Activated CD8-positive, alpha-beta memory T cell treated with anti-CD3 and anti-CD28 coated beads for 4 hours (primary cell): ENCODE measurements at places on chromosomes 12 and 14.

DNA sequence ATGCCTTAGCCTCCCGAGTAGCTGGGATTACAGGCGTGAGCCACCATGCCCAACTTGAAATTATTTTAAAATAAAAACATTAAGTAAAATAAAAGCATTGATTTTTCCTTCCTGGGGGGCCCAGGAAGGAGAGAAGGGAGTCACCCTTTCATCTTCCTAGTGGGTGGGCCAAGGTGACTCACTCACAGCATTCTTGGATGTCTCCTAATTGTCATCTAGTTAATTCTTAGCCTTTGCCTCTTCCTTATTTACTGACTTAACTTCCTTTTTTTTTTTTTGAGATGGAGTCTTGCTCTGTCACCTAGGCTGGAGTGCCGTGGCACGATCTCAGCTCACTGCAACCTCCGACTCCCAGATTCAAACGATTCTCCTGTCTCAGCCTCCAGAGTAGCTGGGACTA is 29.2 kb downstream of the TMEM120B start:
- no peak for DNase-seq

- no peak for DNase-seq
Observed at GRCh38 chr12:93521225-93522080, 51.0 kb upstream of the SOCS2 start.

GRCh38 chr14:91516663-91517388 is 6.7 kb upstream of the PPP4R3A start:
- no peak for DNase-seq

DNA sequence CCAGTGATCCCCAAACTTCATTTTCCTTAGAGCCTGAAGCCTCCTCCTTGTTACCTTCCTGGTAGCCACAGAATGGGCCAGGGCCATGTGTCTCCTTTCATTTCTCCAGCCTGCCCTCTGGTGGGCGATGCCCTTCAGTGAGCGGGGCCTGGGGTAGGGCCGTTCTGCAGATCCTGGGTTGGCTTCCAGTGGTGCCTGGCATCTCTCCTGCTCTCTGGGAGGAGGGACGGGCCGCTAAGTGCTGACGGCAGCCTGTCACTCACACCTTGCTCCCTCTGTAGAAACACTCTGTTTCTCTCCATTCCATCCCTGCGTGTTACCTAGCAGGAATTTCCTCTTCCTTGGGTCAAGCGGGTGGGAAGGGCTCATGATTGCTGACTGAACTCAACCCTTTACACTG is 232.1 kb downstream of the CACNA1C start:
- DNase-seq, result no peak

DNA sequence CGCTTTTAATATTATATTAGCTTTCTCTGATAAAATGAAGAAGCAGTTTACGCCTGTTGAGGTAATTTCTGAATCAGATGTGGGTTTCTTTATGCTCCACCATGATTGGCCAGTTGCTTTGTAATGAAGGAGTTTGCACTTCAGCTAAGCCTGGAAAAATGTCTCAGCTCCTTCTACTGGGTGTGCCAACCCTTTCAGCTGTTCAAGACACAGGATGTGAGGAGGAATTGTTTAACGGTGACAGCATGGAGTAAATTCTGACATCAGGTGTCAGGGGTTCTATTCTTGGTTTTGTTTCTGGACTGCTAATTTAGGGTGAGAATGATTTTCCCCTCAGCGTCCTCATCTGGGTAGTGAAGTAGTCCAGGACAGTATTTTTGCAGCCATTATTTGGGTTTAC is 43.5 kb downstream of the FLRT2 start:
- no peak for DNase-seq

- DNase-seq, result no peak
Observed at GRCh38 chr12:122199484-122200355, 3.8 kb upstream of the B3GNT4 start.

DNA sequence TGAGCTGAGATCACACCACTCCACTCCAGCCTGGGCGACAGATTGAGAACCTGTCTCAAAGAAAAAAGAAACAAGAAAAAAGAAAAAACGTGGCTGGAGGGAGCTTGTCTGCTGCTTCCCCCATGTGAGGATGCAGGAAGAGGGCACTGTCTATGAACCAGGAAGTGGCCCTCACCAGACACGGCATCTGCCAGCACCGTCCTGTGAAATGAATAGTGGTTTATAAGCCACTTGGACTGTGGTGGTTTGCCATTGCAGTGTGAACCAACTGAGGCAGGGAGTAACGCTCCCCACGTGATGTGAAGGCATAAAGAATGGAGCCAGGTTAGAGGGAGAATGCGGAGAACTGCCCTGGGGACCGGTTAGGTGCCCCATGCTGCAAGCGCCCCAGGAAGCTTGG is 4.5 kb upstream of the BRF1 start:
- no peak for DNase-seq

- no peak for DNase-seq
Observed at GRCh38 chr14:36173161-36173560, 3.4 kb downstream of the PTCSC3 start.

DNA sequence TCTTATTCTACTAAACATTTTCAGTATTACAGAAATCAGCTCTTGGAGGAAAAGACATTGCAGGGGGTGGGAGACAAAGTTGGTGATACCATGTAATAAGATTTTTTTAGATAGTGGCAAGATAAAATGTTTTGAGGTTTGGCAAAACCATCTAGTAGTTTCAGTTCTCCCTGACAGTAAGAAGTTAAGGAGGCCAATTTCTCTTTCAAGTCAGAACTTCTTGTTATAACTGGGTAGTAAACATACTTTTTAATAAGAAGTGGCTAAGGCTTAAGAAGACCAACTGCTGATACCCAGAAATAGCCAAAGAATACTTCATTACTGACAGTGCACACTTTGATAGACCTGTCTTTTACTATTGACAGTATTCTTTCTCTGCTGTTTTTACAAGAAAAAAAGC is 452.3 kb downstream of the DIO2 start:
- no peak for DNase-seq

DNA sequence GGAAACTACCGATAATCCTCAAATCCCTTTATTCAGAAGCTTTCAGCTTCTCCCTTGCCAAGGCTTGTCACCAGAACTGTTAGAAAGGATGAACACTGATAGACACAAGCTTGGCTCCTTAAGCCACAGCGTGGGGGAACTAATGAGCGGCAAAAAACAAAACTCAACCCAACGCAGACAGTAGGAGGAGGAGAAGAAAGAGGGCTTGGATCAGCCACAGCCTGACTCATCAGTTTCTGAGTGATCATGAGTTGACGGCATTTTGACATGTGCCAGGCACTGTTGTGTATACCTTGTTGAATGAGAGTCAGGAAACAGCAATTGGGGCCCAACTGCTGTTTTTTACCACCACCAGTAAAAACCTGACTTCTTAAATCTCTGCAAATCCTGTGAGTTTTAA is 23.7 kb downstream of the PLXNC1 start:
- DNase-seq, result no peak

GRCh38 chr14:35016568-35016967 is 29.5 kb upstream of the FAM177A1 start:
- DNase-seq, result no peak

DNA sequence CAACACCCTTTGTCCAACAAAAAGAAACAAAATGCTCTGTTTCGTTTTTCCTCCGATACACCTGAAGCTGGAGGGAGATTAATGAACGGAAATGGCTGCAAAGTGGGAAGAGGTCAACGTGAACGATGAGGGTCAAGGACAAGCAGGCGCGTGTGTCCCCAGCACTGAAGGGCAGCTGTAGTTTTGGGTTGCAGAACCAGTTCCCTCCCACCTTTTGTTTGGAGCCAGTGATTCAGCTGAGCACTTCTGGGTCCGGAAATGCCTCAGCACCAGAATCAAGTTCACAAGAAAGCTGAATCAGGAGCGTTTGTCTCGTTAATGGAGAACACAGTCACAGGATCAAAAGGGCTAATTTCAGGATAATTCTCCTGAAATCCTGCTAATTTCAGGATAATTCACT is 51.1 kb upstream of the PWP1 start:
- DNase-seq, result no peak

GRCh38 chr14:48251290-48251689 is 575.9 kb upstream of the MDGA2 start:
- DNase-seq, result no peak

DNA sequence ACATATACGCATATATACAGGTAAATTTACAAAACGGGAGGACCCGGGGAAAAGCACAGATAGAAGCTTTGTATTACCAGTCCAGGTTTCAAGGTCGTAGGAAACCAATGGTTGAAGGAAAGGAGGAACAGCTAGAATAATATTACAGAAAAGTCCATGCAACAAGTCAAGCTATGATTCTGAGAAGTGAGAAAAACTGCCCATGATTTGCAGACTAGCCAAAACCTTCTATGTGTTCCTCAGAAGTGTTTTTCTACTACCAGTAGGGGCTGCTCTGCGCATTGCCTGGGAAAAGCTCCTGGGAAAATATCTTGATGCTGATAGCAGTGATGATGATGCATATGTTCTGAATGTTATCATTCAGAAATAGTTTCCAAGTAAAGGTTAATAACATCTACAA is 2.2 kb downstream of the PDZRN4 start:
- no peak for DNase-seq

- DNase-seq, result no peak
Observed at GRCh38 chr12:16939871-16940306, 333.9 kb upstream of the LMO3 start.

- DNase-seq, result no peak
Observed at GRCh38 chr12:111754671-111755070, 12.1 kb upstream of the ALDH2 start.
